Kidney (tissue), 22 donors: ENCODE measurements at places on chromosomes 7 and 10. TPM values are rescaled to one million over a fixed set of nuclear protein-coding genes. Genes with fewer than 3 reads are reported as not detected.

DNA sequence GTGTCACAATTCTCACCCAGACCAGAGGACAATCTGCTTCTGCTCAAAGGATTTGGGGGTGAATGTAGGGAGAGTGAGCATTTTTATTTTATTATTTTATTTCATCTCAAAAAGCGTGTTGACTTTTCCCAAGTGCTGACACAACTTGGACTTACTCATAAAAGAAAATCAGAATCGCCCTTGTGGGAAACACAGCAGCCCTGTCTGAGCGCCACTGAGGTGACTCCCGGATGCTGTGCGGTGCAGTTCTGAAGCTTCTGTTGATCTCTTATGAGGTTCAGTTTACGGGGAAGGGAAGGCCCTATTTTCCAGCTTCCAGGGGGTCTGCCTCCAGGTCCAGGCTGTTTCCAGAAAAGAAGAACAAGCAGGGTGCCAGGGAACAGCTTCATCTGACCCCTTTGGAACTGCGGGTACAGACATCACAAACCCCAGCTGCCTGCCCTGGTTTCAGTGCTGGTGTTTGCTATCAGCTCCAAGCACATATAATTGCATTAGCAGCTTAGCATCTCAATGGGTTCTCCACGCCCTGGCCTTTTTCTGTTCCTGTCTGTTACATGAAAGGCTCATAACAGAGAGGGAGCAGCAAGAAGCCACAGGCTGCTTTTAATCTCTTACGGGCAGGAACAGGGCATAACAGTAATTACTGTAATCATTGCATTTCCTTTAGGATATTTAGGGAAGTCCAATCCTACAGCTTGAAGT lies 52.4 kb downstream of the PARP12 start:
- DNase-seq = no peak

- no peak for DNase-seq
Observed at GRCh38 chr10:48232717-48233447, 41.6 kb downstream of the FRMPD2 start.

GRCh38 chr7:157413881-157414701 lies 77.3 kb downstream of the DNAJB6 start:
- no peak for DNase-seq

GRCh38 chr7:117381362-117381761 lies 45.9 kb downstream of the ASZ1 start:
- no peak for DNase-seq

GRCh38 chr10:95475003-95475383 lies 86.2 kb downstream of the SORBS1 start:
- DNase-seq = no peak

GRCh38 chr10:29794776-29795611 lies 160.2 kb upstream of the SVIL start:
- peak; percentile 25 for DNase-seq

- DNase-seq = peak; percentile 75
Observed at GRCh38 chr10:31929261-31930022, 811 bp upstream of the ARHGAP12 start.

DNA sequence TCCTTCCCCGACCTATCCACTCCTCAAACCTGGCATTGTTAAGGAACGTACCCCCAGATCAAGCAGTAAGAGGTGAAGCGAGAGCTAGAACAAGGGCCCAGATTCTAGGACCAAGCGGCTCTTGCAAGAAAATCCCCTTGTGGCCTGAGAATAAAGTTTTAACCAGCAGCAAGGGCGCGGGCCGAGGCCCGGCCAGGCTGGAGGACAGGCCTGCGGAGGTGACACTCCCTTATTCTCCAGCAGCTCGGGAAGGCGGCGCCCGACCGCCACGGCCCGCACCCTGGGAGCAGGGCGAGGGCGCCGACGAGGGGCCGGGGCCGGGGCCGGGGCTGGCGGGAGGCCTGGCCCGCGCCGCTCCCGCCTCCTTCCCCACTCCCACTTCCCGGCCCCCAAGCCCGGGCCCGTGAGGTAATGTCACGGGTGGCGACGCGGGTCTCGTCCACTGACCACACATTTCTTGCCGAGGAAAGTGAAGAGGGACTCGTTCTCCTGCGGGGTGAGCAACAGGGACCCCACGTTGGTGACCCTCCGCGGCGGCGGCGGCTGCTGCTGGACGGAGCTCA lies 551 bp downstream of the WASL start:
- peak; percentile 56 for DNase-seq

DNA sequence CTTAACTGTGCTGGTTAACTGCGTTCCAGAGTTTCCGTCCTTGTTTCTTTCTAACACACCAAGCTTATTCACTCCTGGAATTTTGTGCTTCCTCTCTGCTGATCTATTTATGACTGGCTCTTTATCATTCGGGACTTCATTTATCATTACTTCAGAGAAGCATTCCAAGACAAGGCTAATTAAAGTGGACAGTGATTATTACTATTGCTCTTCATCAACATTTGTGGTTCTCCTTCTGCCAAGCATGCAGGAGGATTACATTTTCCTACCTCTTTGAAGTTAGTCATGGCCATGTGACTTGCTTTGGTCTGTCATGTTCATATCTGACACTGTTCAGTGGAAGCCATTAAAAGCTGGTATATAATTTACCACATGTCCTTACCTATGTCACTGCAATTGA lies 172.4 kb upstream of the AGR3 start:
- no peak for DNase-seq

DNA sequence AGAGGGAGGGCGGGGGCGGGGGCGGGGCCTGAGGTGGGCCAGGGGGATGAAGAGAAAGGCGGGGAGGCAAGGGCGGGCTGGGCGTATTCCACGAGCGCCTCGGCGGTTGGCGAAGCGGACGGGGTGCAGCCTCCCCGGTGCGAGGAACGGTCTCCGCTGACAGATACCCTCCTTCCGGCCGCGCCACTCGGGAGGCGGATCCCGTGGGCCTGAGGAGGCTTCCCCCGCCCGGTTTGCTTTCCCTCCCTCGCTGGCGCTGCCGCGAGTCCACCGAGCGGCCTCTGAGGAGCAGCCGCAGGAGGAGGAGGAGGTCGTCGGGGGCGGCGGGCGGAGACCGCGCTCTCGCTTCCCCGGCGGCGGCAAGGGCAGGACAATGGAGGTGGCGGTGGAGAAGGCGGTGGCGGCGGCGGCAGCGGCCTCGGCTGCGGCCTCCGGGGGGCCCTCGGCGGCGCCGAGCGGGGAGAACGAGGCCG lies at the start of gene TRIM24:
TRIM24 (plus strand) TSS at position 84 of the 473 bp plus-strand sequence; CDS start at position 374, 290 bp downstream.
- no peak for DNase-seq

Gene TUBAL3
- polyA plus RNA-seq = 10.8 TPM

DNA sequence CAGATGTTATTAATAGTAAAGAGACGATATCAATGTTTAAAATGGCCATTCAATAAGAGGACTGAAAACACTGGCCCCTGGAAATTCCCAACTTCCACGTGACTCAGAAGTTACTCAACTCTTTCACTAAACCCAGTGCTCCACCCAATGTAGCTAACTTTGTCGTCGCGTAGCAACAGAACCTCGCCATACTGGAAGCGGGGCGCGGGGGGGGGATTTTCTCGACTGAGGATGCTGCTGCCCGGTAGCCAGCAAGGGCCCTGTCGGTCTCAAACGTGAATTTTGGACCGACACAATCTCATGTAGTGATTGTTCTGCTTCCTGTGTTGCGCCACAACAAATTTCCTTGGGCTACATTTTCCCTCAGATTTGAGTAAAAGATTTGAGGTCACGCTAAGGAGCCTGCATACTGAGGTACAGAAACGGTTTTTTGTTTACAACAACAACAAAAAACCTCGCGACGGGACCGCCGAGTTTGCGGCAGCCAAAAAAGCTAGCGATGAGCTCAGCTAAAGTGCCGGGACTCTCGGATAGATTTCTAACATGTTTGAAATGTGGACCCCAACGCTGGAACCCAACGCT lies 977 bp upstream of the SFR1 start:
- DNase-seq = peak; percentile 93

DNA sequence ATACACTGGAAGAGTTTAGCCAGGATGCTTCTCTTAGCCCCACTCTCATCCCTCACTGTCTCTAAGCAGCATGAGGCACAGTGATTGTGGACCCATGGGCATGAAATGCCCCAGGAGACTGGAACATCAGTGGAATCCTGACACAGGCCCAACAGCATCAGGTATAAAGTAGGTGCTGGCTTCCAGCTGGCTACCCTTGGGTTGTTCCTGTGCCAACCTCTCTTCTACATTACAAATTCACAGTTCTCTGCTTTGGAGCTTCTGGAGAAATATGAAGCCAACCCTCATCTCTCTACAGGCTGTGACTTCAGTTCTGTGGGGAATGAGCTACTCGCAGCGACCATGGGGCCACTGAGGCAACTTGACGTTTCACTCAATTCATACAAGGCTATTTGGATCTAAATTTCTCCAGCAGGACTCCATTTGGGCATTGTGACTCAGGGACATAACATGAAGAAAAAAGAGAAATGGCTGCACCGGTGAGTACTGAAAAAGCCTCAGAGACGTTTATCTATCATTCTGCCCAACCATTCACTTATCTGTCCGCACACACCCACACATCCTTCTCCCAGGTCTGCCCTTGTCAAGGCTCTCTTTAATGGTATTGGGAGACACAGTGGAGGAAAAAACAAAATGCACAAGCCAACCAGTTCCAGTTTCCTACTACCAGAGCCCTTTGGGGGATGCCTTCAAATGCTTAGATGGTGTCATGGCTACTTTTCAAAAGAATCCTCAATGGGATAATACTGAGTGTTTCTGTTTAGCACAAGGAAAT lies 35.4 kb upstream of the TM9SF3 start:
- no peak for DNase-seq

DNA sequence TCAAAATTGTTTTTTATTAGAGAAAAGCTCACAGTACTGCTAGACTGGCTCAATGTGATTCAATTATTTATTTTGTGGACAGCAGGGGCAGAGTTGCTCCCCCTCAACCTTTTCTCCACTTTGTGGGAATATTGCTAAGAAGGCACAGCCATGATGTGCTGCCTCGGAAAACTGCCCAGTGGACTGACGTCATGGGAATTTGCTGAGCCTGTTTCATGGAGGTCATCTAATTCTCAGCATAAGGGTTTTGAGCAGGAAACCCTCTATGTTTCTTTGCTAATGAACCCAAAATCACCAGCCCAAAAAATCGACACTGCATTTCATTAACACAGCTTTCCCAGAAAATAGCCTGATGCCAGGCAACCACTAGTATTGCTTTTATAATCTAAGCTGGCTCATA lies 228.8 kb upstream of the FAM3C start:
- DNase-seq = no peak

- DNase-seq = peak; percentile 51
Observed at GRCh38 chr10:50625649-50626132, 1.9 kb upstream of the SGMS1 start.

GRCh38 chr7:128164955-128165670 lies 76.0 kb upstream of the LEP start:
- DNase-seq = no peak

DNA sequence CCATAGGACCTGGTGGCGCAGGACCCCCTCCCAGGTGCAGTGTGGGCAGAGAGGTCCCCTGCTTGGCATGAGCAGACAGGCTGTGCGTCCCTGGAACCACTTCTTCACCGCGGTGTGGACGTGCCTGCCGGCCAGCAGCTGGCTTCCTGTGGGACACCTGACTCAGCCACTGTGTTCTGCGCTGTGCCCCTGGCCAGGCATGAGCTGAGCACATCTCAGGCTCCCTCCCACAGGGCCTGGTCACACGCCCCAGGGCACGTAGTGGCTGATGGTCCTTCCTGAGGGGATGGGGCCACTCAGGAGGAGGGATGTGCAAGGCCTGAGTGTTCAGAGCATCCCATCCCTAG lies 3.5 kb upstream of the DEPP1 start:
- peak; percentile 85 for DNase-seq

Gene HOXA1
- polyA plus RNA-seq = 1.1 TPM

DNA sequence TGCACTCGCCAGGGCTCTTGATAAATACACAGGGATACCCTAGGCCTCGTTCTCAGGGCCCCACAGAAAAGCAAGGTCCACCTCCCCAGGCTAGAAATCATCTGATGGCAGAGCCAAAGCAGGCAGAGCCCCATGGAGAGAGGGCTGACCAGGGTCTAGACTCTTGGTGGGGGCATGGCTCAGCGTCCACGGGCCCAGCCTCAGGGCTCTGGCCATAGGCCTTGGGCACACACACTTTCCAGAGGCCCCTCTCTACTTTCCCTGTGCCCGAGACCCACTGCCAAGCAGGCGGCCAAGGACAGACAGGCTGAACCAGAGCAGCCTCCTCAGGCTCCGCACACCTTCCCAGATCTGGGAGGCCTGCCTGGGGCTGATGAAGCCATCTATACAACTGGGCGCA lies 64.8 kb downstream of the FAM53B start:
- no peak for DNase-seq

Gene UCMA
- polyA plus RNA-seq = not detected

- DNase-seq = no peak
Observed at GRCh38 chr7:14048889-14049288, 59.4 kb upstream of the ETV1 start.

DNA sequence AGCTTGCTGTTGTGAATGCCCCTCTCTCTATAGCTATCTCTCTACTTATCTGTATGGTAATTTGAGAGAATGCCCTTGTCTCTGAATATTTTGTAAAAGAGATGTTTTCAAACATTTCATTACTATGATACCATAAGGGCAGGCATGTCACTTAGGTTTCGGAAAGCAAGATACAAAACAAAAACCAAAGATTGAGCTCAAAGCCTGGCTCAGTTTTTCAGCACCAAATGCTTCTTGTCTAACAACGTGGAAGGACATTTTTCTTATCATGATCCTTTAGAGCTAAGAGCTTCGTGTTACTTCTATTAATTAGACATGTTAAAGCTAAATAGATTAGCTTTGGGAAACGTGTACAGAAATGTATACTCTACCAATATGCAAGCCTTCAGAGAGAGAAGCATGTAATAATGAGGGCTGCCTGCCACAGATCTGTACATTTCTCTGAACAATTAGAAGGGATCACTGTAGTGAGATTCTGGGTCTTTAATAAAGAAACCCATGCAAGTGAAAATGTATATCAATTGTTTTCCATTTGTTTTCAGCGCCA lies 148.9 kb downstream of the ARID5B start:
- DNase-seq = no peak

- DNase-seq = no peak
Observed at GRCh38 chr7:26419198-26419597, 127.5 kb downstream of the SNX10 start.

GRCh38 chr10:91054325-91054724 lies 133.4 kb upstream of the ANKRD1 start:
- no peak for DNase-seq
